Uterus (tissue), 4 donors: ENCODE measurements at places on chromosomes 4 and X. TPM values are rescaled to one million over a fixed set of nuclear protein-coding genes. Genes with fewer than 3 reads are reported as not detected.

Gene SERTM2
- 21.3 TPM for total RNA-seq

DNA sequence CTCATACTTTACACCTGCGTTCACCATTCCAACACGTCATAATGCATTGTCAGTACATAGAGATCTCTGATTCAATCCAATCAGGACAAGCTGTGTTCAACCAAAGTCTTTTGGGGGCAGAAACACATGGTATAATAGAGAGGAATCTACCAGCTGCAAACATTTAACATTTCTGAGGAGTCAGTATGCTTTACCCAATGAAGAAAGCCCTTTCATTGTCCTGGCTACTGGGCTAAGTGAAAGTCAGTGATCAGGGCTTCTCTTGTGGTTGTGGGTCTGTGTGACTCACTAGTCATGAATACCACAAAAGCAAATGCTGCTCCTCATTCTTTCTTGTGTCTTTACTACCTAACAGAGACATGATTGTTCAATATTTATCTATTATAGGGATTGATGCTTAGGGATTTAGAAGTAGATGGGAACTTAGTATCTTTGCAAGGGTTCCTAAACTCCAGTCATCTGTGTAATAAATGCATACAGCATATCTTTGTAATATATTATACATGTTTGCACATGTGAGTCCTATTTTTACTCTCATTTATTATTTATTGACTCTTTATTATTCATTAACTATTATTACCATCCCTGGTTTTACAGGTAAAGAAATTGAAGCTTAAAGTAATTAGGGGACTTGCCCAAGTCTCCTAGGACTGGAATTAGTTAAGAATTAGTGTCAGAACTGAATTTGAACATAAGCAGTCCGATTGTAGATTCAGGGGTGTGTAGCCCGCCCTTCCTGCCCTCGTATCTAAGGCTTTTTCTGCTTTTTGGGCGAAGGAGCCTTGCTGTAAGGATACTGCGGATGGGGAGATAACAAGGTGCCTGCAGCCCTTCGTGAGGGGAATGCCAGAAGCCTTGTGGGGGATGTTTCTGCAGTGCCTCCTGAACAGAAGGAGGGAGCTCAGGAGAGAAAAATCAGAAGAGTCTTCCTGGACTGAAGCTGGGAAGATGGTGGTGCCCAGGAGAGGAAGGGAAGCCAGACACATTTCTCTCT is 353.1 kb upstream of the BOD1L1 start:
- H3K27ac ChIP-seq: no peak overlapping the region
- H3K4me1 ChIP-seq: no peaks in the 10 kb centered on the region
- no peaks in the 10 kb centered on the region for H3K36me3 ChIP-seq
- DNase-seq: no peak

GRCh38 chr4:16116493-16116990 is 32.7 kb upstream of the PROM1 start:
- no peak overlapping the region for H3K4me3 ChIP-seq
- no peaks in the 10 kb centered on the region for H3K4me1 ChIP-seq
- DNase-seq: no peak

- H3K4me3 ChIP-seq: no peak overlapping the region
- no peaks in the 10 kb centered on the region for H3K4me1 ChIP-seq
- H3K36me3 ChIP-seq: peaks cover 4% of the 10 kb centered on the region
- no peaks in the 10 kb centered on the region for H3K27me3 ChIP-seq
- no peak for DNase-seq
- H3K27ac ChIP-seq: no peak overlapping the region
These were observed 8.2 kb upstream of the ZRSR2 start for GRCh38 chrX:15781961-15782699.

DNA sequence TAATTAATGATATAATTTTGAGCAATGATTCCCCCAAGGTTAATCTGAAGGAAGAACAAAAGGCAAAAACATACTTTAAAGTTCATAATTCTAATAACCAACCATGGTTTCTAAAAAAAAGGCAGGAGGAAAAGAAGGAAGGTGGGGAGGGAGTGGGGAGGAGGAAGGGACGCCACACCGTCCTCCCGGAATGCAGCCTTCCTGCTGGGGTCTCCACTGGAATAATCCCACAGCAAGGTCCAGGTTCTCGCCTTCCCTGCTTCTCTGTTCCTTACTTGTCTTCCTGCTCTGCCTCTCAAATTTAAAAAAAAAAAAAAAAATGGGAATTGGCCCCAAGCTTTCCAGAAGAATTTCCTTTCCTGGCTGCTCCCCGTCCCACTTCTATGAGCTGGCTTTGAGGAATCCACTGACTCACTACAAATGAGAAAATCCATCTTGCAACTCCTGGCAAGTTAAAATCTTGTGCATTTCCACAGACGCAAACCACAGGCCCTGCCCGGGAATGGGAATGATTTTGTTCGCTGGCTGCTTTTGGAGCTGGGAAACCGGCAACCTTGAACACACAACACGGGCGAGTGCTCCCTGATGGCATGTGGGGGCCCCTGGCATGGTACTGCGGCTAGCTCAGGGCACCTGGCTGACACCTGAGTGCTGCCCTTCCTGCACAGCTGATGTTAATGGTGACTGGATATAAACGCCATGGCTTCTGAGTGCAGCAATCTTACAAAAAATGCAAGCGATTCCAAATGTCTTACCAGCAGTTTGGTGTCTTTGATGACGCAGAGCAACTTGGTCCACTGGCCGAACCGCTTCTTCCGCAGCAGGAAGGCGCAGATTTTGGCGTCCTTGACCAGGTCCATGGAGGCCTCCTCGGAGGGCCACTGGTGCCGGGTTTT is 97.0 kb downstream of the AFAP1 start:
- peaks cover 10% of the 10 kb centered on the region for H3K4me1 ChIP-seq
- DNase-seq: peak; percentile 75
- H3K36me3 ChIP-seq: no peaks in the 10 kb centered on the region
- no peak overlapping the region for H3K4me3 ChIP-seq
- peak overlapping the region; percentile 96 for H3K27ac ChIP-seq

- no peaks in the 10 kb centered on the region for H3K27me3 ChIP-seq
- no peaks in the 10 kb centered on the region for H3K4me1 ChIP-seq
- no peak for DNase-seq
- H3K36me3 ChIP-seq: no peaks in the 10 kb centered on the region
- no peak overlapping the region for H3K27ac ChIP-seq
These were observed 31.1 kb upstream of the WDR17 start for GRCh38 chr4:176034499-176034898.

- no peaks in the 10 kb centered on the region for H3K36me3 ChIP-seq
- no peak overlapping the region for H3K27ac ChIP-seq
- no peaks in the 10 kb centered on the region for H3K27me3 ChIP-seq
- DNase-seq: no peak
- no peak overlapping the region for H3K4me3 ChIP-seq
These were observed 126.9 kb upstream of the DCLK2 start for GRCh38 chr4:149951152-149951900.

GRCh38 chr4:113823291-113823659 is 61.7 kb upstream of the CAMK2D start:
- DNase-seq: no peak
- no peak overlapping the region for H3K4me3 ChIP-seq
- H3K36me3 ChIP-seq: no peaks in the 10 kb centered on the region
- H3K4me1 ChIP-seq: no peaks in the 10 kb centered on the region
- no peak overlapping the region for H3K27ac ChIP-seq
- no peaks in the 10 kb centered on the region for H3K27me3 ChIP-seq

- no peaks in the 10 kb centered on the region for H3K27me3 ChIP-seq
- DNase-seq: no peak
- peaks cover 7% of the 10 kb centered on the region for H3K4me1 ChIP-seq
These were observed 31.9 kb downstream of the CPEB2 start for GRCh38 chr4:15034071-15034764.
